ENCODE measurements at places on chromosomes 5 and 9.
A peak's percentile ranks its signal among the peaks of the same experiment; 100 is the strongest.

- no peak for DNase-seq
- H3K4me1 ChIP-seq: no peaks in the 10 kb centered on the region
- H3K36me3 ChIP-seq: no peaks in the 10 kb centered on the region
- H3K4me3 ChIP-seq: no peak overlapping the region
Observed at GRCh38 chr9:135076876-135077430, 10.5 kb upstream of the OLFM1 start.

DNA sequence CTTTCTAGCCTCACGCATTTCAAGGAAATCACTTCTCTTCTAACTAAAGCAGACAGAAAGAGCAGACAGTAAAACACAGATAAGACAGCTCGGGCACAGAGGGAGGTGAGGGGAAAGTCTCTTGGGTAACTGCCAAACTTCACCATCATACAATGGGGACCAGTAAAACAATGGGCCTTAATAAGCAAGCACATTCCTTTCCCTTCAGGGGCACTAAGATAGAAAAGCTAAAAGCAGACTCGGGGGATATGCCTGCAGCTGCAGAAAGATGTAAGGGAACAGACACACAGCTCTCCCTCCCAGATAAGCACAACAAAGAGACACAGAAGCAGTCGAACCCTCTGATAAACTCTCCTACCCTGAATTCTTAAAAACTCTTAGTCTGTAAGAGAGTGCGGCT, 15.6 kb upstream of the CKS2 start:
- peak; percentile 39 for DNase-seq
- no peaks in the 10 kb centered on the region for H3K36me3 ChIP-seq
- no peaks in the 10 kb centered on the region for H3K4me1 ChIP-seq
- no peak overlapping the region for H3K27ac ChIP-seq

DNA sequence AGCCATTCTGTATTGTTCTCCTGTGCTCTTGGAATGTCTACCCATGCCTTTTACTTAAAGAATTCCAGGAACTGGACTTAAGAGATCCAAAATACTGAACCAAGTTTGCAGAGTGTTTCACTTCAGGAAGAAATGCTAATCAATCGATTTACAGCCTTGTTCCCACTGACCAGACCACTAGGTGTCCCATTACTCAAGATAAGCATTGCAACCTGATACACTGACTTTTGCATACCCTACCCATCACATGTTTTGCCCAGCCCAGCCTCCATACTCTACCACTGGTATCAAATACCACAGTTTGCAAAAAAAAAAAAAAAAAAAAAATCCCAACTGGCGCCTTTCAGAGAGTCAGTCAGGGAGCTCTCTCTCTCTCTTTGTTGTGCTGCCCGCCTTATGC, 550.8 kb downstream of the CDH9 start:
- no peaks in the 10 kb centered on the region for H3K4me1 ChIP-seq
- no peak for DNase-seq
- no peaks in the 10 kb centered on the region for H3K36me3 ChIP-seq
- no peak overlapping the region for H3K27ac ChIP-seq
- H3K27me3 ChIP-seq: no peaks in the 10 kb centered on the region

DNA sequence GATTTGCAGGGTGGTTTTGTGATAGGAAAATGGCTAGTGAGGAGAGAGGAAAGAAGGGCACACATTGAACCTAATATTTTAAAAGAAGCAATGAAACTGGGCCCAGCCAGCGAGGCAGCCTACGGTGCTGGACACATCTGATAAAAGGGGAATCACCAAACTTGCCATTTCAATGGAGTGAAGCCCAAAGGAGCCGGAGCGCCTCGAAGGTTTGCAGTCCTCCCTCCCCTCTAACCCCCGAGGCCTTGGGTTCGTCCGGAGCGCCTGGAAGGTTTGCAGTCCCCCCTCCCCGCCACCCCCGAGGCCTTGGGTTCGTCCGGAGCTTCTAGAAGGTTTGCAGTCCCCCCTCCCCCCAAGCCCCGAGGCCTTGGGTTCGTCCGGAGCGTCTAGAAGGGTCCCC, 132.6 kb downstream of the TENT4A start:
- H3K27ac ChIP-seq: no peak overlapping the region
- H3K4me3 ChIP-seq: no peak overlapping the region
- no peaks in the 10 kb centered on the region for H3K36me3 ChIP-seq
- peaks cover 2% of the 10 kb centered on the region for H3K27me3 ChIP-seq

DNA sequence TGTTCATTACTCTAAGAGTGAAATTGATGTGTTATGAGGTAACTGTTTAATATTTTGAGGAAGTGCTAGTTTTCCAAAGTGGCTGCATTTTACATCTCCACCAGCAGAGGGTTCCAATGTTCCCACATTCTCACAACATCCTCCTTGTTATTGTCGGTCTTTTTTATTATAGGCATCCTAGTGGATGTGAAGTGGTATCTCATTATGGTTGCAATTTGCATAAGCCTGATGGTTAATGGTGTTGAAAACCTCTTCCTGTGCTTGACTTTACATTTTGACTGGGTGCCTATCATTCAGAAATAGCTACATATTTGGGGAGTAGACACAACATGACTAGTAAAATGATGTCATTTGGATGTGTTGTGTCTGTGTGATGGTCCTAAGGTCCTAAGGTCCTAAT, 143.6 kb downstream of the MRPS30 start:
- no peaks in the 10 kb centered on the region for H3K36me3 ChIP-seq
- no peaks in the 10 kb centered on the region for H3K27me3 ChIP-seq
- no peak overlapping the region for H3K27ac ChIP-seq
- H3K4me1 ChIP-seq: no peaks in the 10 kb centered on the region

DNA sequence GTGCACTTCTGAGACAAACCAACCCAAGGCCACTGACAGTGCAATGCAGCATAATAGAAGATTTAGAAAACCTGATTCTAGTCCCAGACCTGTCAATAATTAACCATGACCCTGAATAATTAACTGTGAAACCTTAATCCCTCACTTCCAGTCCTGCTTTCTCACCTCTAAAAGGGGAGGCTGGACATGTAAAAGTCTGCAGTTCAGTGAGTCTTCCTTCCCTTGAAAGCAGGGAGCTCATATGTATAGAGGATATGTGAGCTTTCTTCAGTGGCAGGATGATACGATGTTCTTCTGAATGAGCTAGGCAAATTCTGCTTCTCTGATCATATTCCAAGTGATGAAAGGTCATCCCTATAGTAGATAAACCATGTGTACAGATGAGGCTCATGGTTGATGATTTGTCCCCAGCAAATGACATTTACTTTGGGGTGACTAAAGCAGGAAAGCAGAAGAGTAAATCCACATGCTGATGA, 2.9 kb downstream of the KCNV2 start:
- peaks cover 4% of the 10 kb centered on the region for H3K36me3 ChIP-seq
- DNase-seq: no peak
- H3K4me1 ChIP-seq: no peaks in the 10 kb centered on the region
- H3K27me3 ChIP-seq: no peaks in the 10 kb centered on the region
- no peak overlapping the region for H3K27ac ChIP-seq
- no peak overlapping the region for H3K4me3 ChIP-seq

DNA sequence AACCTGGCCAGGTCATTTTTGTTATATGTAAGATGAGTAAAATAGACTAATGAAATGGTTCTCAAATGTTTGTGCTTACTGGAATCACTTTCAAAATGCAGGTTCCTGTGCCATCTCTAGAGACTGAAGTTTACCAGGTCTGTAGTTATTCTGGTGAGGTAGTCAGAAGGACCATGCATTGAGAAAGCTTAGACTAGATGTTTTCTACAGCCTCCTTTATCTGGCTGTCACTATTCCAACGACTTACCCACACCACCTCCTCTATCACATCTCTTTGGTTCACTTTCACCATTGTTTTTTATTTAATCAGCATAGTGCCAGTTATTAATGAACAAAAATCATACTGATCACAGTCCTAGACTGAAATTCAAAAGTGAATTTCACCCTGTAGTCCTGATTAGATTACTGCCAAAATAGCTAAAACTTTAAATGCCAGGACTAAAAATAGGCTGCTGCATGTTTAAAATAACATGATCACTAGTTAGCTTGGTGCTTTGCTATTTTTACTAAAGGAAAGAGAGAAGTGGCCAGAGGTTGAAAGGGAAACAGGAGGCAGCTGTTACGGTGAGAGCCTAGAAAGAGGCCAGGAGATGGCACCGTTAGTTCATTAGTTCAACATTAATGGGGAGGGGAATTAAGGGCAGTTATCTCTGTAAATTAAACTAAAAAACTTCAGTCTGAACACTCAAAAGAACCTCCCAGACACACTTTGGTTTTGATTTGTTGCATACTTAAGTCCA, 13.9 kb upstream of the FNIP1 start:
- no peak overlapping the region for H3K27ac ChIP-seq
- H3K36me3 ChIP-seq: no peaks in the 10 kb centered on the region
- peak; percentile 65 for DNase-seq
- H3K4me3 ChIP-seq: no peak overlapping the region

GRCh38 chr5:140595538-140596300, 31.1 kb downstream of the SLC35A4 start:
- DNase-seq: no peak
- H3K4me1 ChIP-seq: no peaks in the 10 kb centered on the region
- no peak overlapping the region for H3K4me3 ChIP-seq
- no peaks in the 10 kb centered on the region for H3K36me3 ChIP-seq

DNA sequence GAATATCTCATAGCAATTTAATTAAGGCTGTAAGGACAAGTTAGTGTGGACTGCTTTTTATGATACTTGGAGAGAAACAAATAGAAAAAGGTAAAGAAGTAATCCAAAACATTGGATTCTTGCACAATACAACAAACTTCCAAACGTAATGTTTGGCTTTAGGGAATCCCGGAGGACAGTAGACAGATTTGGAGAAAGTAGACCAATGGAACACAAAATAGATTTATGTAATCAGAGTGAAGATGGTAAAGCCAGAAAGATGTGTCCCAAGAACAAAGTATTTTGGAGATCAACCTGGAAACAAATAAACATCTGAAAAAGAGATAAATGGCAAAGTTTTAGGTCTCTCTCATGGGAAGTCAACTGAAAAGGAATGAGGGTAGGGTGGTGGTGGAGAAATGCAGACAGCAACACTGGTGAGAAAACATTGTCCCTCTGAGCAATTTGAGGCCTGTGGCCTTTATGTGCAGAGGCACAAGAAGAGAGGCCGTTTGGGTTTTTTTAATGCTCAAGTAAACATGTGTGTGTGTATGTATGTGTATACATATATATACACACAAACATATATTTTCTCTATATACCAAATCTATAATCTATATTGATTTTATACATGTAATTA, 620.6 kb downstream of the PDE4D start:
- H3K4me3 ChIP-seq: no peak overlapping the region
- no peak overlapping the region for H3K27ac ChIP-seq
- no peak for DNase-seq
- peaks cover 9% of the 10 kb centered on the region for H3K4me1 ChIP-seq
- peaks cover 29% of the 10 kb centered on the region for H3K27me3 ChIP-seq
- H3K36me3 ChIP-seq: no peaks in the 10 kb centered on the region

DNA sequence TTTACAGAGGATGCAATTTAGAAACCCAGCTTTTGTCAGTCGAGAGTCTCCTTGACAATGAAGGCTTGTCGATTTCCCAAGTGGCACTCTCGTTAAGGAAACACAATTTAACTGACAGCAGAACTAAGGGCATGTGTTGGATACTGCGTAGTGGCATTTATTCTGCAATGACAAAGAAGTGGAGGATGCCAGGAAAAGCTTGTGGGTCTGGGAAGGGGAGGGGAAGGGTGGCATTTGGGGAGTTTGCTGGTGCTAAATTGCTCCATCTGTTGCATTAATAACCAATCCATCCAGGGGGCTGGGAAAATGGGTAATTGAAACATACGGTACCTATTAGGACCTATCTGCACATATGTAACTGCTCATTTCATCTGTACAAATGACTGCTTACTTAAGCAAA, 190.6 kb downstream of the NSG2 start:
- no peak overlapping the region for H3K4me3 ChIP-seq
- no peaks in the 10 kb centered on the region for H3K36me3 ChIP-seq
- no peak for DNase-seq
- no peaks in the 10 kb centered on the region for H3K4me1 ChIP-seq
- no peaks in the 10 kb centered on the region for H3K27me3 ChIP-seq

GRCh38 chr5:14256026-14256690, 113.0 kb downstream of the TRIO start:
- H3K4me3 ChIP-seq: no peak overlapping the region
- H3K4me1 ChIP-seq: peaks cover under 1% of the 10 kb centered on the region
- no peaks in the 10 kb centered on the region for H3K27me3 ChIP-seq

- H3K27me3 ChIP-seq: no peaks in the 10 kb centered on the region
- peak overlapping the region; percentile 96 for H3K27ac ChIP-seq
- H3K4me3 ChIP-seq: peak overlapping the region; percentile 97
- H3K36me3 ChIP-seq: peaks cover 14% of the 10 kb centered on the region
Observed at GRCh38 chr9:133148199-133149129, 15.2 kb downstream of the GBGT1 start.

DNA sequence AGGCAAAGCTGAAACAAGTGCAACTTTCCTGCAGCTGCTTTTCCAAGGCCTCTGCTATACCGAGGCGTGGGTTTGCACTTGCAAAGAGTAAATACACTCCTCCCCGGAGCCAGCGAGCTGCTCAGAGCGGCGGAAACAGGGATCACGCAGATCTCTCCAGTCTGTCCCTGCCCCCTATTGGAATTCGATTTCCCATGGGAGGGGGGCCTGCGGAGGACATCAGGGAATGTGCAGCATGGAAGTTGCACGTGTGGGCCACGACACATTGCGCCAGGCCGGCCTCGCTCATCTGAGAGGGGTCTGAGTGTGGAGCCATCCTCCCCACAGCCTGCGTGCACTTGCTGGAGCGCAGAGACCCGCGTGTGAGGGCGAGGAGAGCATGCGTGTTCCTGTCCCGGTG, 104.3 kb upstream of the PHYKPL start:
- H3K27ac ChIP-seq: no peak overlapping the region
- no peaks in the 10 kb centered on the region for H3K4me1 ChIP-seq
- DNase-seq: no peak
- no peaks in the 10 kb centered on the region for H3K36me3 ChIP-seq

- no peak for DNase-seq
- no peak overlapping the region for H3K4me3 ChIP-seq
- peaks cover 32% of the 10 kb centered on the region for H3K4me1 ChIP-seq
Observed at GRCh38 chr9:133027134-133027533, 3.7 kb upstream of the GTF3C5 start.

GRCh38 chr5:61290791-61291210, 41.3 kb upstream of the ZSWIM6 start:
- H3K27ac ChIP-seq: no peak overlapping the region
- H3K4me3 ChIP-seq: no peak overlapping the region
- no peaks in the 10 kb centered on the region for H3K36me3 ChIP-seq

DNA sequence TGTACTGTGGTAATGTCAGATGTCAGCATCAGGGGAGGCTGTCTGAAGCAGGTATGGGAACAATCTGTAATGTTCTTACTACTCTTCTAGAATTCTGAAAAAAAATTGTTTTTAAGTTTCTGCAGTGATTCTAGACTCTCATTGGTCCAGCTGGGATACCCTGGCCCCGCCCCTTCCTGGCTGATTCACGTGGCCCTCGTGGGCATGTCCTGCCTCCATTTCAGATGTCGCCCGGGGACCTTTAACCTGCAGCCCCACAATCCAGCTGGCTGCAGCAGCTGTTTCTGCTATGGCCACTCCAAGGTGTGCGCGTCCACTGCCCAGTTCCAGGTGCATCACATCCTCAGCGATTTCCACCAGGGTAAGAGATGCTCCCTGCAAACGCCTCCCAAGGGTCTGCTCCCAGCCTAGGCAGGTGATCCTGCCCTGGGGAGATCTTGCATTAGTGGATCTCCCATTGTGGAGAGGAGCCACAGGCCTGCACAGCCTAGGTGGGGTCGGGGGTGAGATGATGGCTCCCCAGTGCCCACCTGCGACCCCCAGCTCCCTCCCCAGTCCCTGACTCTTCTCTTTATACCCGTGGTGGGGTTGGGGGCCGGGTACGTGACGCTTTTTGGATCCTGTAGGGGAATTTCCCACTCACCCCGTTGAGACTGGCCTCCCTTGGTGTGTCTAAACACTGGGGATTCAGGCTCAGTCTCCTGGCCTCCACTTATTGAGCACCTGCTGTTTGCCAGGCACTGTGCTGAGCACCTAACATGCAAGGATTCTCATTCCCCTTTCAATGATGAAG, 36.5 kb downstream of the LAMC3 start:
- H3K27me3 ChIP-seq: peaks cover 3% of the 10 kb centered on the region
- DNase-seq: peak; percentile 66
- H3K4me1 ChIP-seq: no peaks in the 10 kb centered on the region
- no peak overlapping the region for H3K4me3 ChIP-seq
